ENCODE measurements at places on chromosomes 16 and 17.

- DNase-seq = no peak
Measured at GRCh38 chr17:76159157-76159556, 18.1 kb upstream of the FOXJ1 start.

DNA sequence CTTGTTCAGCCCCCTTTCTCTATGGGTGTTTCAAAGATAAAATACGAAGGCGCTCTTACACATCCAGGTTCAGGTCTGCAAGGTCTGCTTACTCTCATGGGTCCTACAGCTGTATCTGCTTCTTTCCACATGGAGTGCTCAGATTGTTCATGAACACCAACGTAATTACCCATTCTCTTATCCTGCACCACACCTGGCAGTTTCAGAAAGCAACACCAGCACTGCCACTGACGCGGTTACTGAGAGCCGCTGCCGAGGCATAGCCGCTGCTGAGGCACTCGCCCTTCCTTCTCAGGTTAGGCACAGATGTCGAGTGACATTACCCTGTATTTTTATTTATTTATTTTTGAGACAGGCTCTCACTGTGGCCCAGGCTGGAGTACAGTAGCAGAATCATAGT lies 147.1 kb downstream of the RPTOR start:
- no peak for DNase-seq

GRCh38 chr16:4213737-4214136 lies 28.1 kb downstream of the SRL start:
- no peak for DNase-seq

DNA sequence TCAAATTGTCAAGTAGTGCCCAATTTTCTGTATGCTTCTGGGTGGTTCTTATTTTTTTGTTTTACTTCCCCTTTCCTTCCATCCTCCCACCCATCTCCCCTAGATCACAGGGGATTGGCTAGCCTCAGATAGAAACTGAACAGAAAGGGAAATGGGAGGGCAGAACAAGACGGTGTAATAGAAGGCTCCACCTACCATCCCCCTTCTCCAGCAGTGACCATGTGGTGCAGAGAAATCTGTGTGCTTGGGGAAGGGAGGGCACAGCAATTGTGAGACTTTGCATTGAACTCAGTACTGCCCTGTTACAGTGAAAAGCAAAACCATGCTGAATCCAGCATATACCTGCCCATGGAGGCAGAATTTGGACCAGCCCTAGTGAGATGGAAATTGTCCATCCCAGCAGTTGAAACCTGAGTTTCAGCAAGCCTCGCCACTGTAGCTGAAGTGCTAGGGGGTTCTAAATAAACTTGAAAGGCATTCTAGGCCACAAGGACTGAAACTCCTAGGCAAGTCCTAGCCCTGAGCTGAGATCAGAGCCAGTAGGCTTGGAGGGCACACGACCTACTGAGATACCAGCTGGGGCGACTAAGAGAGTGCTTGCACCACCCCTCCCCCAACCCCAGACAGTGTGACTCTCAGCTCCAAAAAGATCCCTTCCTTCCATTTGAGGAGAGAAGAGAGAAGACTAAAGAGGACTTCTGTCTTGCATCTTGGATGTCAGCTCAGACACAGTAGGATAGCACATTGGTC lies 5.2 kb downstream of the SLFN11 start:
- DNase-seq = no peak

DNA sequence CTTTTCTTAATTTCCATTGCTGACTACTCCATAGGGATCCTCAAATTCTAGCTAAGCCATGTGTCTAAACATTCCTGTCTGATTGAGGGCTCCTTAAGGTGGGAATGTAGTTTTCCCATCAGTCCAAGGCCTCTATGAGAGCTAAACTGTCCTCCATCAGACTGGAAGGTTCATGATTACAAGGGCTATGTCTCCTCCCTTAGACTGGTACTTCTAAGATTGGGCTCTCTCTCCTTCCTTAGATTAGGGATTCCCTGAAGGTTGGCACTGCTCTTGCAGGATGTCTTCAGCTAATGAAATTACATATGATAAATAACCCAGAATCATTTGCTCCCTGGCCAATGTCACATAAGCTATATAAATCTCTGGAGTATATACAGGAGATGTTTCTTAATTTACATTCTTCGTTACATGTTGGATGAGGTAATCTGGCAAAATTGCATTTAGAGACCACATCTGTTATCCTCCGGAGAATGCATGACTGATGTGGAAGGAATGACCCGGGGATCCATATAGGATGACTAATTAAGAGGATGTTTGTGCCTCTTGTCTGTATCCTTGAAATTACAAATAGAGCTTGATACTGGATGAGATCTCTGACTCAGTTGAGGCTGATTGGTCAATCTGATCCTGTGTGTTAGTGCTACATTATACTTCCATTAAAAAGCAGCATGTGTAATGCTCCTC lies 14.2 kb downstream of the B4GALNT2 start:
- DNase-seq = no peak

GRCh38 chr16:13866073-13866472 lies 53.9 kb upstream of the ERCC4 start:
- no peak for DNase-seq

GRCh38 chr16:69406780-69407331 lies 17.6 kb upstream of the CYB5B start:
- no peak for DNase-seq

GRCh38 chr17:56289321-56289720 lies 136.0 kb downstream of the ANKFN1 start:
- DNase-seq = no peak

DNA sequence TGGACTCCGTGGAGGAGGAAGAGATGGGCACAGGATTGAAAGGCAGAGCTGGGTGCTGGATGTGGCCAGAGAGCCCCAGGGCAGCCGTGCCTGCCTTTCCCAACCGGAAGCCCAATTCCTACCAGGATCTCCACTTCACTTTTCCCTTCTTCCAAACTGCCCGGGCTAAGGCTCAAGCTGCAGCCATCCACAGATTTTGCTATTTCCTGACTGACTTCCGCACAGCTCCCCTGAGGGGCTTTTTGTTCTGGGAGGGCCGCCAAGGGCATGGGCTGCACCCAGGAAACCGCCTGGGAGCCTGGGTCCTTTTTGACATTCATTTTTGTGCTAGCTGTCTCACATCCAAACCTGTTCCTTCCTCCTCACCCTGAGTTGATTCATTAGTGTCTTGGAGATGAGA lies 4.2 kb downstream of the SHISA6 start:
- no peak for DNase-seq

- DNase-seq = no peak
Measured at GRCh38 chr17:249236-249993, 68.0 kb upstream of the DOC2B start.

- DNase-seq = no peak
Measured at GRCh38 chr16:23132775-23133463, 16.3 kb downstream of the USP31 start.

DNA sequence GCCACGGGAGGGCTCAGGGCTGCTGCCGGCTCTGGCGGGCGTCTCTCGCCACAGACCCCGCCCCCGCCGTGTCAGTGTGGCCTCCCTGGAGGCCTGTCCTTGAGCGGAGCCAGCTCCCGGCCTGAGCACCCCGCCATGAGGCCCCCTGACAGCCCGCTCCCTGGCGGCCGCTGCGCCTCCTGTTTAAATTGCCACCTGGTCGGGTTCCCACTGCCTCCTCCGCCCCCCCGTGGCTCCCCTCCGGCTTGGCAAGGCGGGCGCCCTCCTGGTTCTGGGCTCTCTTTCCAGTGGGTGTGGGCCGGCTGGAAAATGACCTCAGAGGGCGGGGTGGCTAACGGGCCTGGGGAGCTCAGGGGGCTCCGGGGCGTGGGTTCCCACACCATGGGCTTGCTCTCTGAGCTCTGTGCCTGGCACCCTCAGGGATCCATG lies 42.1 kb upstream of the SSTR5 start:
- DNase-seq = no peak

DNA sequence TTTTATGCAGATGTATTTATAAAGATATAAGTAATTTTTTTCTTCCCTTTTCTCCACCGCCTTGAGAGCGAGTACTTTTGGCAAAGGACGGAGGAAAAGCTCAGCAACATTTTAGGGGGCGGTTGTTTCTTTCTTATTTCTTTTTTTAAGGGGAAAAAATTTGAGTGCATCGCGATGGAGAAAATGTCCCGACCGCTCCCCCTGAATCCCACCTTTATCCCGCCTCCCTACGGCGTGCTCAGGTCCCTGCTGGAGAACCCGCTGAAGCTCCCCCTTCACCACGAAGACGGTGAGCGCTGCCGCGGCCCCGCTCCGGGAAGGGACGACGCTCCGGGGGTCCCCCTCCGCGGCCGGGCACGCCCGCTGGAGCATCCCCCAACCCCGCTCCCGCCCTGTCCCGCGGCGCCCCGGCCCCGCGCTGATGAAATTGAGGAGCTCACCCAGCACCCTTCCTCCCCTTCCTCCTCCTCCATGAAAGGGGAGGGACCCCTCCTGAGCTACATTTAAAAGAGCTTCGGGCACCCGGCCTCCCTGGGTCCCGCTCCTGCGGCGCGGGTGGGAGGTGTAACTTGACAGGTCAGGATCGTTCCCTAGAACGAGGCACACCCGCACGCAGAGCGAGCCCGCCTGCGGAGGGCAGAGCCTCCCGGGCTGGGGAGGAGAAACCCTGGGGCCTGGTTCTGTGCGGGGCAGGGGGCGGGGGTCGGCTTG lies 706 bp downstream of the HLF start:
- no peak for DNase-seq

- no peak for DNase-seq
Measured at GRCh38 chr17:32285306-32285705, 19.7 kb downstream of the RHBDL3 start.

GRCh38 chr17:70034158-70034557 lies 40.9 kb upstream of the KCNJ16 start:
- DNase-seq = no peak

GRCh38 chr16:49543631-49543946 lies 170.0 kb downstream of the C16orf78 start:
- no peak for DNase-seq

DNA sequence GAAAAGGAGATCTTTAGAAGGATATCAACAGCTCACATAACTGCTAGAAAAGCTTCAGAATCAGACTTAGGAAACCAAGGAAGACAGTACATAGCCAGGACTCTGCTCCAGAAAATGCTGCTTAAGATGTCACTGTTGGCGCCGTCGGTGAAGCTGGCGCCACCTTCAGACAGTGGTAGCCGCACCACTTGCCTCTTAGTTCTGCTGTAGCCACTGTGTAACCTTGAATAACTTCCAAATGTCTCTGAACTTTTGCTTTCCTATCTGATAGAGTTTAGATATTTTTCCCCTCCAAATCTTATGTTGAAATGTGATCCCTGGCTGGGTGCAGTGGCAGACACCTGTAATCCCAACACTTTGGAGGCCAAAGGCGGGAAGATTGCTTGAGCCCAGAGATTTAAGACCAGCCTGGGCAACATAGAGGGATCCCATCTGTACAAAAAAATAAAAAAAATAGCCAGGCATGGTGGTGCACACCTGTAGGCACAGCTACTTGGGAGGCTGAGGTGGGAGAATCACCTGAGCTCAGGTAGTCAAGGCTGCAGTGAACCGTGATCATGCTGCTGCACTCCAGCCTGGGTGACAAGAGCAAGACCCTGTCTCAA lies 6.3 kb upstream of the USP31 start:
- no peak for DNase-seq

DNA sequence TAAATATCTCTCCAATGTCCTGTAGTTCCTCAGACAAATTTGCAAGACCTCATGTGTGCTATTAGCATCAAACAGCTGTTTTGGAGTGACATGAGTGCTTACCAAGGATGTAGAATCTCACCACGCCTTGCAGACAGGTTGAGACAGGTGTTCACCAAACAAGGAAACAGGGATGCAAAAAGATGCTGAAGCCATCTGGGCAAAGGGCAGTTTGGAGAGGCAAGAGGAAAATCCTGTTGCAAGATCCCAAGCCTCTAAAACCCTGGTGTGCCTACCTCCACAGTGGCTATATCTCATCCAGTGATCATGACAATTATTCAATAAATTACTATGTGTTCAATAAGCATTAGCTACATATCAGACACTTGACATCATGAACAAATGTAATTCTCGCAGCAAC lies 373.7 kb downstream of the SOX9 start:
- DNase-seq = no peak

DNA sequence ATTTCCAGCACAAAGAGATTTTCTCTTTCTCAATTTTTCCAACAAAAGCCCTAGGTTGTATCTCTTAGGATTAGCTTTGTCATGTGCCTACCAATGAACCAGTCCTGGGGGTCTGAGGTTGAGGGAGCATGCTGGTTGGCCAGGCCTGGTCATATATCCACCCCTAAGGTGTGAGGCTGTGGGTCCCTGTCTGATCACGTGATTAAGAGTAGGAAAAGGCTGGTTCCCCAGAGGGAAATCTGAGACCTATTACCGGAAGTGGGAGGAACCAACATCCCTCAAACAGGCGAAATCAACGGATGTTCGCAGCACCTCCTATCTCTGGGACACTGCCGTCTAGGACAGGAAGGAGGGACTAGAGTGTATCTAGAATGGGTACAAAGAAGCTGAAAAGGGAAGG lies 185.7 kb upstream of the IRX5 start:
- DNase-seq = no peak

GRCh38 chr16:58027916-58028455 lies 2.4 kb downstream of the MMP15 start:
- no peak for DNase-seq

DNA sequence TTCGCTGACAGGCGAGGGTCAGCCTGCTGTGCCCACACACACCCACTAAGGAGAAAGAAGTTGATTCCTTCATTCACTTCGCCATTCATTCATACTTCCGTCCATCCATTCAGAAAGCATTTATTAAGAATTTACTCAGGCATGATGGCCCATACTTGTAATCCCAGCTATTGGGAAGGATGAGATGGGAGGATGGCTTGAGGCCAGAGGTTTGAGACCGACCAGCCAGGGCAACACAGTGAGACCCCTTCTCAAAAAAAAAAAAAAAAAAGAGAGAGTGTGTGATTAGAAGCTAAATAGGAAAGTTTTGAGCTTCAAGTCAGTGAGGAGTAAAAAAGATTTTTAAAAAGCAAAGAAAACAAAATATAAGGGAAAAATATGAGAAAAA lies 8.7 kb downstream of the CES2 start:
- no peak for DNase-seq

DNA sequence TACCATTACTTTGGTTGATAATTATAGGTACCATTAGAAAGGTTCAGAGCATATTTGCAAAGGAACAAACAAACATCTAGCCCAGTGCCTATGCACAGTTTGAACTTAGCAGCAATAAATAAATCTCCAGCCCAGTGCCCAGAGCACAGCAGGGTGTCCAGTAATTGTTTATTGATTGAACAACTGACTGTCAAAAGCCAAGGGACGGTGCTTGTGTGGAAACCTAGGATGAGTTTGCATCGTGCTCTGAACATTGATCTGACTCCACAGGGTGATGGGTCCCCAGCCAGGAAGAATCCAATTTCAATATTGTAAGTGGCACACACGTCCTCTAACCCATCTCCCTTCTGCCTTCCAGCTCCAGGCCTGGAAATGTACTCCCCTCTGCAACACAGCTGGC lies 625.5 kb upstream of the C16orf82 start:
- no peak for DNase-seq

Data from activated CD4-positive, alpha-beta T cell treated with anti-CD3 and anti-CD28 coated beads for 1 hour (primary cell).